ENCODE measurements at places on chromosomes 13 and 19.

- H3K27ac ChIP-seq = peak within 1 kb of the TSS; percentile 94
- H3K27me3 ChIP-seq = no peaks in the 10 kb centered on the region
- H3K36me3 ChIP-seq = peaks cover 7% of the 10 kb centered on the region
- DNase-seq = peak; percentile 99
Observed at GRCh38 chr19:58097781-58098681, at the start of gene ZSCAN18. Gene ZSCAN18 (minus strand): TSS chr19:58098231. CDS start chr19:58090267, 7,964 bp downstream.

DNA sequence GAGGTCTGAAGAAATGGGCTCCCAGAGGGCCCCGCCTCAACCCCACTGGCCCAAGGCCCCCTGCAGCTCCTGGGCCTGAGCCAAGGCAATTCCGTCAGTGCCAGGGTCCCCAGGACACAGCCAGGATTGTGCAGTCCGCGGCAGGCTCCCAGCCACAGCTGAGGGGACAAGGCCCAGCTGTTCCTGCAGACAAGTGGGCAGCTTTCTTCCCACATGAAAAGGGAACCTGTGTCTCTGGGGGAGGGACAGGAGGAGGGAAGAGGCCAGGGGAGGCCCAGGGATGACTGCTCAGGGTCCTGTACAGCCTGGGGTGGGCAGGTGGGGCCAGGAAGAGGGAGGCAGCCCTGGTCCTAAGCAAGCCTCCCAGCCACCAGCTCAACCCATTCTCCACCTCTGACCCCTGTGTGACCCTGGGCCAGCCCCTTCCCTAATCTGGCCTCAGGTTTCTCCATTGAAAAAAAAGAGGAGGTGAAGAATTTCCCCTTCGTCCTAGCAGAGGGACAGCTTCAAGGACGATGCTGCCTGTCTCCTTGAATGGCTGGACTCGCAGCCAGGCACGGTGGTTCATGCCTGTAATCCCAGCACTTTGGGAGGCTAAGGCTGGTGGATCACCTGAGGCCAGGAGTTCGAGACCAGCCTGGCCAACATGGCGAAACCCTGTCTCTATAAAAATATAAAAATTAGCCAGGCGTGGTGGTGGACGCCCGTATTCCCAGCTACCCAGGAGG, 20.5 kb upstream of the VSTM2B start:
- DNase-seq = no peak
- H3K36me3 ChIP-seq = no peaks in the 10 kb centered on the region
- H3K27me3 ChIP-seq = no peaks in the 10 kb centered on the region

GRCh38 chr19:17457616-17458015, 3.1 kb downstream of the NXNL1 start:
- no peak overlapping the region for H3K27ac ChIP-seq
- H3K4me1 ChIP-seq = no peaks in the 10 kb centered on the region
- no peaks in the 10 kb centered on the region for H3K36me3 ChIP-seq

DNA sequence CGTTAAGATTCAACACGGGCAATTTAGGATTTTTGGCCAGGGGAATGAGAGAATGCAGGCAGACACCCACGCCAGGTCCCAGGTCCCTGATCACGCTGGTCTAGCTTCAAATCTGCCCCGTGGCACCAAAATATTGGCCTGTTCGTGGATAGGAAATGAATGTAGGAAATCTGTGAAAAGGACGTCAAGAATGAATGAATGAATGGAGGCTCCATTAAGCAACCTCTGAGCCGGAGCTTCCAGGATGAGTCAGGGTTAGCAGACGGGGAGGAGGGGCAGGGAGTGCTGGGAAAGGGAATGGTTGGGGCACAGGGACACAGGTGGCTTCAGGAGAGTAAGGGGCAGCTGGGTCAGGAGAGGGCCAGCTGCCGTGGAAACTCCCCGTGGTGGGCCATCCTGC, 4.2 kb downstream of the SULT2B1 start:
- H3K27me3 ChIP-seq = peaks cover 22% of the 10 kb centered on the region
- no peak for DNase-seq
- H3K36me3 ChIP-seq = no peaks in the 10 kb centered on the region
- H3K27ac ChIP-seq = no peak overlapping the region

- no peaks in the 10 kb centered on the region for H3K4me1 ChIP-seq
- no peaks in the 10 kb centered on the region for H3K36me3 ChIP-seq
- H3K27ac ChIP-seq = no peak overlapping the region
- H3K27me3 ChIP-seq = no peaks in the 10 kb centered on the region
- no peak for DNase-seq
Observed at GRCh38 chr13:51879133-51879532, 17.4 kb downstream of the CCDC70 start.

DNA sequence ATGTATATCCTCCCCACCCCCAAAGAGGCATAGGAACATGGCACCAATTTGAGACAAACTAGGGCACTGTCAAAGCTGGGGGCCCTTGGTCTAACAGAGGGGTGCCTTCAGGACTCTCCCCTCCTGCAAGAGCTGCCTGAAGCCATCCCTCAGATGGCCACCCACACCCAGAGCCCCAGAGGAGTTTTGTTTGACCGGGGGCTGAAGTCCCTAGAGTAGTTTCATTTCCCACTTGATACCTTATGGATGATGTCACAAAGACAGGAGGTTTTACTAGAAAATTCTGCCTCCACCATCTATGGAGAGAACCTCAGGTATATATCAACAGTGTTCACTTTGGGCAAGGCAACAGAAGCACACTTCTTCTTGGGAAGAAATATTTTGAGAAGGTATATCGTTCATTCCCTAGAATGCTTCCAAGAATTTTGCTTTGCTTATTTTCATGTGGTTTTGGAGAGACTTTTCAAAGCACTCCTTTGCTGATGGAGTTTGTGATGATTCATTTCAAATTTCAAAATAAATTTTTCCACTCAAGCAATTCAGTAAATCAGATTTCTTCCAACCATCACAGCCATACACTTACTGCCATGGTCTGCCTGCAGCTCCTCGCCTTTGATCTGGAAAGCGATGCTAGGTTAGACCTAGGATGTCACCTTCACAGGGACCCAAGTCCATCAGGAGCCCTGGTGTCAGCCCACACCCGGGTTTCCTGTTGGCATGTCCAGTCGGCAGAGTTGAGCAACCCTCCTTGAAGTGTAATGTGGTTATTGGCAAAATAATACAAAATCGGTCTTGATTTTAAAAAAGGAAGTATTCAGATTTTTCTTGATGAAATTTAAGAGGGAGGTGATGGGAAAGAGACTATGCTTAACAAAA, 207.0 kb downstream of the SHISA2 start:
- H3K27ac ChIP-seq = no peak overlapping the region
- H3K4me1 ChIP-seq = no peaks in the 10 kb centered on the region

- no peaks in the 10 kb centered on the region for H3K27me3 ChIP-seq
- H3K27ac ChIP-seq = no peak overlapping the region
- no peaks in the 10 kb centered on the region for H3K36me3 ChIP-seq
- DNase-seq = no peak
- no peak overlapping the region for H3K4me3 ChIP-seq
Observed at GRCh38 chr13:78638216-78638615, 20.7 kb downstream of the OBI1 start.

GRCh38 chr13:92767468-92767867, 459.1 kb upstream of the GPC6 start:
- no peaks in the 10 kb centered on the region for H3K4me1 ChIP-seq
- H3K36me3 ChIP-seq = no peaks in the 10 kb centered on the region
- H3K4me3 ChIP-seq = no peak overlapping the region
- no peak overlapping the region for H3K27ac ChIP-seq

GRCh38 chr13:98548230-98548629, 28.7 kb downstream of the STK24 start:
- H3K27ac ChIP-seq = no peak overlapping the region
- H3K27me3 ChIP-seq = no peaks in the 10 kb centered on the region
- no peak for DNase-seq
- H3K4me1 ChIP-seq = peaks cover 50% of the 10 kb centered on the region
- no peaks in the 10 kb centered on the region for H3K36me3 ChIP-seq

DNA sequence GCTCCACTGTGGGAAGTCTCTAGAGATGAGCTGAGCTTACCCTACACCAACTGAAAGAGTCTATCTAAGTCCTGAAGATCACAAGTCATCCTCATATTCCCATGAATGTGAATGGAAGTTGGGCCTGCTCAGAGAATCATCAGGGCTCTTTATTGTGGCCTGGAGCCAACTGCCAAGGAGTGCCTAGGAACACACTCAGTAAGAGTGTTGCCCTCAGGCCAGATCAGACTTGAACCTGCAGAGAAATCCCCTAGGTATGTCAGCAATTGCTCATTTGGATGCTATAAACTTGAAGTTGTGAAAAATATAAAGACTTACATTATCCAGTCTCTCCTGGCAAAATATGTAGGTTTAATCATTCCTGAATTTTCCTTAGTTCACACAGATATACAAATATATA, 1070.2 kb downstream of the EFNB2 start:
- DNase-seq = no peak
- H3K4me1 ChIP-seq = no peaks in the 10 kb centered on the region
- no peaks in the 10 kb centered on the region for H3K36me3 ChIP-seq
- H3K27me3 ChIP-seq = no peaks in the 10 kb centered on the region
- H3K27ac ChIP-seq = no peak overlapping the region

DNA sequence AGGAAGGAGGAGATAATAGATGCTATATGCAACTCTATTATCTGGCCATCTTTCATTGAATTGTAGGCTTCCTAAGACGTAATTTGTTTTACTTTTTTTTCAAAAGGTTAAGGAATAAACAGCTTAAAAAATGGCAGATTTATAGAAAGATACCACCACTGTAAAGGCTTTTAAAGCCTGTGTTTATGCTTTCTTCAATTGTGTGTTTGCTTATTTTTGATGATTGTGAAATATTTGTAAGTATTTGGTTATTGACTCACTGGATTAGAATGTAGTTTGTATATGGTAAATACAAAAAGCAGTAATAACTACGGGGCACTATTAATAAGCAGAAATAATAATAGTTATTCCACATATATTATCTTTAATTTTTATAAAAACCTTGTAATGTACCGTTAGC, 437.9 kb downstream of the KLF5 start:
- no peaks in the 10 kb centered on the region for H3K36me3 ChIP-seq
- H3K4me3 ChIP-seq = no peak overlapping the region
- no peaks in the 10 kb centered on the region for H3K27me3 ChIP-seq
- no peaks in the 10 kb centered on the region for H3K4me1 ChIP-seq
